ENCODE measurements at places on chromosomes 16 and 17. TPM values are rescaled to one million over a fixed set of nuclear protein-coding genes. Genes with fewer than 3 reads are reported as not detected.

TLCD3A gene
- total RNA-seq: 16.4 TPM

CXCL16 gene
- total RNA-seq: 0.83 TPM

KRTAP2-3 gene
- not detected for total RNA-seq

COX6A2 gene
- not detected for total RNA-seq

SEZ6L2 gene
- total RNA-seq: 1.8 TPM

ABCC11 gene
- total RNA-seq: 0.17 TPM

DNA sequence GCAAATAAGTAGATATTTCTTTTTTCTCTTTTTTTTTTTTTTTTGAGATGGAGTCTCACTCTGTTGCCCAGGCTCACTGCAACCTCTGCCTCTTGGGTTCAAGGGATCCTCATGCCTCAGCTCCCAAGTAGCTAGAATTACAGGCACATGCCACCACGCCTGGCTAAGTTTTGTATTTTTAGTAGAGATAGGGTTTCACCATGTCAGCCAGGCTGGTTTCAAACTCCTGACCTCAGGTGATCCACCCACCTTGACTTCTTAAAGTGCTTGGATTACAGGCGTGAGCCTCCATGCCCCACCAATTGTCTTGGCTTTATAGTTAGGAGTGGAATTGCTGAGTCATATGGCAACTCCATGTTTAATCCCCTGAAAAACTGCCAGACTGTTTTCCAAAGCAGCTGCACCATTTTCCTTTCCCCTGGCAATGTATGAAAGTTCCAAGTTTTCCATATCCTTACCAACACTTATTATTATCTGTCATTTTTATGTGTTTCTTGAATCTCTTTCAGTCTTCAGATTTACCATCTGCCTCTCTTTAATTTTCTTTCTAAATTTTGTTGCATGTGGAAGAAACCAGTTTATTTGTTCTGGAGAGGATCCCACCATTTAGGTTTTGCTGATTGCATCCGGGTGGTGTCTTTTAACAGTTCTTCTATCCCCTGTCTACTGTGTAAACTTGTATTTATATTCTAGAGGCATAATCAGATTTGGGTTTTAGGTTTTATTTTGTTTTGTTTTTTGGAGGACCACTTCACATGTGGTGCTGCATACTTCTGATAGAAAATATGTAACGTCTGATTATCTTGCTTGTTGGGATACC is 9.9 kb upstream of the CES3 start:
- no peak for DNase-seq

DNA sequence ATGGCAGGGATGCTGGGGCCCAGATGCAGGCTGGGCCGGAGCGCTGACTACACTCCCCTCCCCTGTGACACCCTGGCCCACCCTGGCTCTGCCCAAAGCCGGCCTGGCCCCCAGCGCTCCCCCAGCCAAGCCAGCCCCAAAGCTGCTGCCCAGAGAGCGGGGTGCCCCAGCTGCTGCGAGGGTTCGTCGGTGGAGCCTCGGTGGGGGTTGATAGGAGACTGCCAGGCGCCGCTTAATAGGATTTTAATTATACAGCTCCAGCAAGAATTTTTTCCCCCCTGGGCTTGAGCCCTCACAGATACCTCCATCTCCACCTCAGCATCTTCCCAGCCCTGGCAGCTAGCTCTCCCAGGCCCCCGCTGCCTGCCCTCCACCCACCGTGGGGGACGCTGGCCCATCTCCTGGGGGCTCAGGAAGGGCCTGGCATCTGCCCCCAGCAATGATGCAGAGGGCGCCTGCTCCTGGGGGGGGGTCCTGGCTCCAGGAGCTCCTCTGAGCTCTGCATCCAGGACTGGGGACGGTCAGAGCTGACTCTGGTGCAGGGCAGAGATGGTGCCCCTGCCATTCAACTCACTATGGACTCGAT is 36.8 kb upstream of the DLX4 start:
- DNase-seq: no peak

GRCh38 chr16:79439901-79440300 is 160.6 kb downstream of the MAF start:
- DNase-seq: no peak

DNA sequence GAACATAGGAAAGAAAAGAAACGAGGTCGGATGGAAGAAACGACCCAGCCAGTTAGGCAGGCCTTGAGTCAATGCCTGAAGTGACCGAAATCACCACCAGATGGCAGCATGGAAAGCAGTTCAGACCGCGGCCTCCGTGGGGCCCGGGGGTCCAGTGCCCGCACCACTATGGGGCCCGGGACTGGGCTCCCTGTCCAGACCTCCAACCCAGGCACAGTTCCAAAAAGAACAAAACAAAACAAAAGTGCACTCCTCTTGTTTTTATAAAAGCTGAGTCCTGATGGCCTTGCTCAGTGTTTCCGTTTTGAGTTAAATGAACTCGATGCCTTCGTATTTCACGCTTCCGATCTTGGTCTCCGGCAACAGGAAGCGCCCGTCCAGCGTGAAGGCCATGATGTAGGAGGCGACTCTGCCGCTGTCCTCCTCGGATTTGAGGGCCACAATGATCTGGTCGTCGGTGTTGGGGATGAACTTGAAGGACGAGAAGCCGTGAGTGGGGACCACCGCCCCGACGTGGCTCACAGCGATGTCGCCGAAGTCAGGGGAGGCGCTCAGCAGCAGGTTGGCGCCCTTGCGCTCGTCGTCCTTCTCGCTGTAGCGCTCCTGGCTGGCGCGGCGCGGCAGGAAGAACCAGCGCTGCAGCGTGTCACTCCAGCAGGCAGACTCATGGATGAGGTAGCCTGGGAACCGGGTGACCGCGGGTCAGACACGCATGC is 13.7 kb upstream of the LGALS3BP start:
- DNase-seq: peak; percentile 56

- no peak for DNase-seq
Measured at GRCh38 chr16:797120-797420, 3.5 kb downstream of the GNG13 start.

DNA sequence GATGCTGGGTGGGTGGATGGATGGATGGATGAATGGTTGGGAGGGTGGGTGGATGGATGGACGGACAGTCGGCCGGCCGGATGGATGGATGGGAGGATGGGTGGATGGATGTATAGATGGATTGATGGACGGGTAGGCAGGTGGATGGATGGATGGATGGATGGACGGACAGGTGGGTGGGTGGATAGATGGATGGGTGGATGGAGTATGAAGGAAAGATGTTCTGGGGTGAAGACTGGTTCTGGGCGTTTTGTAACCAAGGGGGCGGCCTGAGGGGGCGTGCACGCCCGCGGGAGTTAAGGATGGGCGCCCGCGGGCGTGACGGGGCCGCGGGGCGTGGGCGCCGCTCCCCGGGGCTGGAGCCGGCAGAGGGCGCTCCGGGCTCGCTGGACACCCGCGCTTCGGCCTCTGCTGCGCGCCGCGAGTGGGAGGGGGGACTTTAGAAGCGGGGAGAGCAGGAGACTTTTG is at the start of gene NECAB2:
TSS of gene NECAB2 (plus strand) at position 407 of the 468 bp plus-strand sequence. CDS start 405 bp downstream, outside the sequence.
- DNase-seq: no peak

GRCh38 chr16:88315543-88316105 is 67.1 kb upstream of the ZNF469 start:
- DNase-seq: peak; percentile 76

- no peak for DNase-seq
Measured at GRCh38 chr16:27066668-27067537, at the start of gene C16orf82. Gene C16orf82 (plus strand): TSS chr16:27066927.

GRCh38 chr17:63249256-63250004 is 196.7 kb downstream of the CYB561 start:
- DNase-seq: peak; percentile 56

DNA sequence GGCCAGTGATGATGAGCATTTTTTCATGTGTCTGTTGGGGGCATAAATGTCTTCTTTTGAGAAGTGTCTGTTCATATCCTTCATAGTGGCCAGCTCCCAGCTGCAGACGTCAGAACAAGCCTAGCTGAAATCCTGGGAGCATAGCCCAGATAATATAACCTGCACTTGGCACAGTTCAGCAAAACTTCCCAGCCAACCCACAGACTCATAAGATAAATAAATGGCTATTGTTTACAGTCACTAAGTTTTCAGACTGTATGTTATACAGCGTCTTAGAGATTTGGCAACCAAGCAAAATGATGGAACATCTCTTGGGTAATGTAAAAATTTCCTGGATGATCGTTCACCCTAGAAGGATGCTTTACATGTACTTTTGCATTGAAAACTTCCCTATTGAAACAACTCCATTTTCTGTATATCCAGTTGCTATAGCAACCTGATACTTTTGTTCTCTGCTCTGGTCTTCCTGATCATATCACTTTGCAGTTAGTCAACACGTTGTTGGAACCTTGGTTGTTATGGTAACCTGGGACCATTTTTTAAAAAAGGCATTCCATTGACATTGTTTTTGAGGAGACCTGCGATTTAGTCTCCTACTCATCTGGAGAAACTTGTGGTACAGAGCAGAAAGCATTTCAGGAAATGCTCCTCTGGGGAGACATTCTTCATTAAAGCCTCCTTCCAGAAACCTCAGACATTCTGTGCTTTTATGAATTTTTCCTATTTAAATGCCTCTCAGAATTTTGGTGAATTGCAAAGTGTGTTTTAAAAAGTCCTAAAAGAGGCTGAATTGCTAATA is 378.7 kb downstream of the HS3ST4 start:
- DNase-seq: no peak

- no peak for DNase-seq
Measured at GRCh38 chr16:66968847-66969246, 7.8 kb downstream of the CES3 start.

DNA sequence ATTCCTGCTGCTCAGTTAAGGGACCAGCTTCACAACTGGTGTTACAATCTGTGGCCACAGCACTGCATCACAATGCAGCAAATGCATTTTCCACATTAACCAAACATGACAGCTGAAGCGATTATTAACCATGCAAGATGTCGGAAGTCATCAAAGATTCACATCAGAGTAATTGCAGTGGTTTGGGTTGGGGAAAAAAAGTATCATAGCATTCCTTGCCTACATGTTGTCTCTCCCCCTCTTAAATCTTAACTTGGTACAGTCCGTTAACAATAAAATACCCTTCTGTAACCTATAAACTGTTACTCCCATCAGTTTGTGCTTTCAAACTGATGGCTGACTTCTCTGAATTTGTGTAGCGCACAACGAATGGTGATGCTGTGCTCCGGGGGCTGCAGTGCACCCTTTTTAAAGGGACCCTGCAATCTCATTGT is 51.6 kb downstream of the NUP93 start:
- DNase-seq: no peak

GRCh38 chr17:46768540-46768870 is 50.0 kb downstream of the WNT3 start:
- DNase-seq: no peak

- no peak for DNase-seq
Measured at GRCh38 chr17:45940826-45941225, 46.5 kb downstream of the MAPT start.

GRCh38 chr17:18093616-18094408 is 6.1 kb downstream of the DRG2 start:
- peak; percentile 75 for DNase-seq

DNA sequence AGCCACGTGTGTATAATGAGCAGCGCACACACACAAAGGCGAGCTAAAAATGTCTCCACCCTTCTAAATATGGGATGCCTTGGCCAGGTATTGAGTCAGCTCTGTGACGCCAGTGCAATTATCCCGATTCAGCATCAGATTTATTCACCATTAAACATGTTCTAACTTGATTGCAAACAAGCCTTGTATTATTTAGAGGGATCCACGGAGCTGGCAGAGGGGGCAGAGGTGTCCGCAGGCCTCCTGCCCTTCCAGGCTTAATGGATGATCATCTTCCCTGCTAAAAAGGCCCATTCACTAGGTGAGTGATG is 591.7 kb downstream of the MAF start:
- DNase-seq: no peak

DNA sequence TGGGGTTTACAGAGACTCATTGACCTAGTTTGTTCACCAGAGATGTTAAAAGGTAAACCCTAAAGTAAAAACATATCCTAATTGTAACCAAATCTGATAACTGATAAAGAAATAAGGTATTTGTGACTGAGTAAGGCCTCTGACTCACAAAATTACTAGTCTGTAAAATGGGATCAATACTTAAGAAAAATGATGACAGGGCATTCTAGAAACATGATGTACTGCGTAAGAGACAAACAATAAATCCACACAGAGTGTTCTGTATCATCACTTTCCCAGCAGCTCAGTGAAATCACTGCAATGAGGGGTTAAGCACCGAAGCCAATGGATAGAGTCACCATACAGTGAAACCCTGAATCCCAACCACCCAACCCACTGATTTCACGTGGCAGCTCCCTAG is 91.5 kb downstream of the VPS53 start:
- no peak for DNase-seq

- peak; percentile 49 for DNase-seq
Measured at GRCh38 chr16:78209951-78210661, 110.7 kb downstream of the WWOX start.

- no peak for DNase-seq
Measured at GRCh38 chr16:50552476-50553101, 4.4 kb downstream of the NKD1 start.

GRCh38 chr17:72502371-72503341 is 381.8 kb downstream of the SOX9 start:
- peak; percentile 84 for DNase-seq

DNA sequence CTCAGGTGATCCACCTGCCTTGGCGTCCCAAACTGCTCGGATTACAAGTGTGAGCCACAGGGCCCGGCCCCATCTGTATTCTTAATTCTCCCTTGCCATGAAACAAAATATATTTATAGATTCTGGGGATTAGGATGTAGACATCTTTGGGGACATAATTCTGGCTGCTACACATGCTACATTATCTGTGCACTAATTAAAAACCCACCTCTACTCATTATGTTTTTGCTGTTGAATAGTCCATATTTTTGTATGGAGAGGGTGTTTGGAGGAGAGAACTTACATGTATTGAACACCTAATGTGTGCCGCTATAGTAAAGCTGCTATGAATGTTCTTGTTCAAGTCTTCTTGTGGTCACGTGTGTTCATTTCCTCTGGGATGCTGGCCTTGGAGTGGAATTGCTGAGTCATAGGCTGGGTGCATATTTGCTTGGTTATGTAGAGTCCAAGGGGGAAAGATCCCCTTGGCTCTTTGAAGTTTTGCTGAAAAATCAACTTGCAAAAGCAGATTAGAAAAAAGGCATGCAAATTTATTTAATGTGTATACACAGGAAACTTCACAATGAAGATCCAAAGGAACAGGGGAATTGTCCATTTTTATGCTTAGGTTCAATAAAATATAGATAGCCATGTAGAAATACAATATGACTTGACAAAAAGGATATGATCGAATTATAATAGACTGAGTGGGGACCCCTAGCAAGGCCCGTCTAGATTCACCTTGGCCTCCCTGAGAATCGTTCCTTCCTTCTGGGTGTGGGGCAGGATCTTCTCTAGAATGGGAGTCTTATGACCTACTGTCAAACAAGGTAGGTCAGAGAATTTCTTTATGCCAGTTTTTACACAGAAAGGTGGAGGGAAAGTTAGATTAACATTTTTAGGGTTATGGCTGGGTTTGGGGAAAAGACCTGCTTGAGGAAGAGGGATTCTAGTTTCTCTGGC is 42.1 kb upstream of the GPRC5B start:
- peak; percentile 88 for DNase-seq
